C1 segment of cervical spinal cord (tissue), 14 donors: ENCODE measurements at places on chromosomes 5 and 9.

GRCh38 chr9:73294336-73294735, 142.7 kb downstream of the ANXA1 start:
- DNase-seq = no peak

DNA sequence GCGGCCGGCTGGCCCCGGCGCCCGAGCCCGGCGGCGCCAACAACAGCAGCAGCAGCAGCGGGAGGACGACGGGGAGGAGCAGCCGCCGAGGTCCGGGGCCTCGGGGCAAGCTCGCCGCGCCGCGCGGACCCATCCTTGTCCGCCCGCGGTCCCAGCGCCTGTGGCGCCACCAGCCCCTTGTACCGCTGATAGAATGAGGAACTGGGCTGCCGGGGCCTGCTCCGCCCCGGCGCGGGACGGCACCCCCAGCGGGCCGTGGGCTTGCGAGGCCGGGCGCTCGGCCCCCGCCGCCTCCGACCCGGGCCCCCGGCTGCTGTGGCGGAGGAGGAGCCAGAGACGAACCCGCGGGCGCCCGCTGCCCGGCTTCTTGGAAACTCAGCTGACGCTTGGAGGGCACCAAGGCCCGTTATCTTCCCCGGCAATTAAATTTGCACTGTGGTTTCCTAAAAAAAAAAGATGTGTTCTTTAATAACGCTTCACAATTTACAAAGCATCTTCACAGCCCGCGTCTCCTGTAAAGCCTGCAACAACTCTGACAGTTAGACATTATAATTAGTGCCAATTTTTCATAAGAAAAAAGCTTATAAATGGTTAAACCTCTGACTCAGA, at the start of gene ARSB:
TSS of gene ARSB (minus strand) at position 195 of the 609 bp plus-strand sequence. CDS start at position 133, 62 bp downstream.
- DNase-seq = peak; percentile 49

- no peak for DNase-seq
These were observed 15.2 kb upstream of the HOMER1 start for GRCh38 chr5:79529110-79529509.

DNA sequence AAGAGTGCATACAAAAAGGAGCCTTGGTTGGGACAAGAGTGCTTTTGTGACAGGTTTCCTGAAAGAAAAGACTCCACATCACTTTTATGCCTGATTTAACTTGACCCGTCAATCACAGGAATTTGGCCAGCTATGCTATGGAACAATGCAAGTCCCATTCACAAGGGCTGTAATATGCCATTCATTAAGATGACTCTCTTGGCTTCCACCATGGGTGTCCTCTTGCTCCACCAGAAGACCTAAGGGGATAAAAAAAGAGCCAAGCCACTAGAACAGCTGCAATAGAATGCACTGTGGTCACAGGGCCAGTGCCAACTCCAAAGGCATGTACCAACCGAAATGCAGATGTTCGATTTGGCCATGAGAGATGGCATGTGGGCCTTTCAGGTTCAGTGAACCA, 480.1 kb upstream of the MPDZ start:
- DNase-seq = no peak

GRCh38 chr9:83511051-83511450, 27.1 kb downstream of the FRMD3 start:
- no peak for DNase-seq

GRCh38 chr9:92716557-92716956, 46.6 kb upstream of the IPPK start:
- DNase-seq = no peak

- DNase-seq = no peak
These were observed 38.1 kb downstream of the ANKRD55 start for GRCh38 chr5:56195016-56195415.
